Hematopoietic multipotent progenitor cell treated with erythropoietin and hydrocortisone succinate and interleukin-3 and kit ligand, for 17 days (in vitro differentiated cells): ENCODE measurements at places on chromosomes 4 and X.

DNA sequence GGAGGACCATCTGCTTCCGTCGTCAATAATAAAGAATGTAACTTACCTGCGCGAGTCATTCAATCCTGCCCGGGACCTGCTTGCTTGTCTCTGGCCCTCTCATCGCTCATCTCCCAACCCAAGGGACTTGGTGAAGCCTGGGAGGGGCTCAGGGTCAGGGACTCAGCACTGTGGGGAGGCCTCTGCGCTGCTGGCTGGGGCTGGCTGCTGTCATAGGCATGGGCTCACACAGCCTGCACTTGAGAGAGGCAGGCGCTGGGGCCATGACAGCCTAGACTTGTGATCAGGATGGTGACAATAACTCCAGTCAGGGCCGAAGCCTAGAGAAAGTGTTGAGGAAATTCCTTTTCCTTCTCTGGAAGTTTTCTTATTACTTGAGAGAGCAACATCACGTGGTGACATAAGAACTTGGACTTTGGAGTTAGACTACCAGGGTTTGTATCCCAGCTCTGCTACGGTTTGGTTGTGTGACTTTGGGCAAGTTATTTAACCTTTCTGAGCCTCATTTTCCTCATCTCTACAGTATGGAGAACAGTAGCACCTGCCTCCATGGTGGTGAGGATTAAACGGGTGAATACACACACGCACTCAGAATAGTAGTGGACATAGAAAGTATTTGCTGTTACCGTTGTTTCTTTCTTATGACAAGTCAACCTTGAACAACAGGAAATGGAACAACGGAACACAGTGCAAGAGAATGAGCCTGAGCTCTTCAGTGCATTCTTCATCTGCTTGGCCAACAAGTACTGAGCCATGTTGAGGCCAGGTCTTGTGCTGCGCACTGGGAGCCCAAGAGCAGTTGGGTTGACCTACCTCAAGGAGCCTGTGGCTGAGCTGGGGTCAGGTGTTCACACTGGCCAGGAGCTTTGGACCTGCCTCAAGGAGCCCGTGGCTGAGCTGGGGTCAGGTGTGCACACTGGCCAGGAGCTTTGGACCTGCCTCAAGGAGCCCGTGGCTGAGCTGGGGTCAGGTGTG lies 60.5 kb downstream of the TBC1D14 start:
- no peak for DNase-seq

- no peak for DNase-seq
Observed at GRCh38 chr4:12186526-12186925, 757.8 kb upstream of the HS3ST1 start.

DNA sequence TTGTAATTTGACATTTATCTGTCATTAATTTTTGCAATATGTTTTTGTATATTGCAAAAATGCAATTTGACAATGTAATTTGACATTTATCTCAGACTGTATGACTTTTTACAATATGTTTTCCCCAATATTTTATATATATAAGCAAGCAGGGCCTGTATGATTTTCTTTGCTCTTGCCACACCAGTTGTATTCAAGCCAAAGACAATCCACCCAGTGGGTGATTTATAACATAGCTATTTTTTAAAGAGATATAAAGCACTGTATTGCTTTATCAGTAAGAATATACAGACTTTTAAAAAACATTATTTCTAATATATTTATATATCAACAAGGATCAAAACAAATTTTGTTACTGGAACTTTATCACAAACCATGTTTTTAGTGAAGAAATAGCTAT lies 47.3 kb downstream of the SLIT2 start:
- no peak for DNase-seq

GRCh38 chr4:139315221-139315675 lies 13.0 kb upstream of the NDUFC1 start:
- peak; percentile 53 for DNase-seq

DNA sequence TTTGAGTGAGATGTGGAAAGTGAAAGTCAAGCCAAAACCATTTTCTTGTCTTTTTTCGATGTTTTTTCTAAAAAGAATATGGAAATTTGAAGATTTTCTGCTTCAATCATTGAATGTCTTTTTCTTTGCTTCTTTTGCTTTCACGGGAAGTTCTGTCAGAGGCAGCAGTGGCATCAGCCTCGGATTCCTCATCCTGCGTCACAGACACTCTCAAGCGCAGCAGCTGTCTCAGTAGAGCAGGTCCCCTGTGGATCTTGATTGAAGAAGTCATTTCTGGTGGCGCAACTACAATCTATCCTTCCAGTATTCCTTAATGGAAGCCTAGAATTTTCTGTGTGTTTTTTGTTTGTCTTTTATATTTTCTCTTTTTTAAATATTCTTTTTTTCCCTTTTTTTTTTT lies 52.7 kb upstream of the NEIL3 start:
- DNase-seq = no peak

DNA sequence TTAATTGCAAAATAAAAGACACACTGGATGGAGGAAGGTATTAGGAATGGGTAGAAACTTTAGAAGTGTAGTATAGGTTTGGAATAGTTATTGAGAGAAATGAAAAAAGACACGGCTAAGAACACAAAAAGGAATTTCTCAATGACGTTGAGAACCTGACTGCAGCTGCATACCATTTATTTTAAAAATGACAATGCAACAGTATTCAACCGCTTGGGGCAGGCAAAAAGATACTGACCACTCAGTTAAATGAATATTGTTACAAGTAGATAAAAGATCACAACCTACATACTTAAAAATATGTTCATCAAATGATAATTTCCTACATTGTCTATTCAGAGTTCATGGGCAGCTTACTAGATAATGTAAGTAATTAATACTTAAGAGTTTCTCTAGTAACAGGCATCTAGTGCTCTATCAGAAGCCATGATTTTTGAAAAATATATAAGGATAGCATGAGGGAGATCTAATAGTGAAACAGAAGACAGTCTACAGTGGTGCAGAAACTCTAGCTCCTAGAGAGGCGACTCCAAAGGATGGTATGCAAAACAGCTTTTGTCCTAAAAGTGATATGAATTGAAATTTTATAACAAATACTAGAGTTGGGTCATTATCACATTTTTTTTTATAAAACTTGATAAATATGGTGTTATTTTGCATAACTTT lies 216.2 kb upstream of the VEGFC start:
- no peak for DNase-seq

DNA sequence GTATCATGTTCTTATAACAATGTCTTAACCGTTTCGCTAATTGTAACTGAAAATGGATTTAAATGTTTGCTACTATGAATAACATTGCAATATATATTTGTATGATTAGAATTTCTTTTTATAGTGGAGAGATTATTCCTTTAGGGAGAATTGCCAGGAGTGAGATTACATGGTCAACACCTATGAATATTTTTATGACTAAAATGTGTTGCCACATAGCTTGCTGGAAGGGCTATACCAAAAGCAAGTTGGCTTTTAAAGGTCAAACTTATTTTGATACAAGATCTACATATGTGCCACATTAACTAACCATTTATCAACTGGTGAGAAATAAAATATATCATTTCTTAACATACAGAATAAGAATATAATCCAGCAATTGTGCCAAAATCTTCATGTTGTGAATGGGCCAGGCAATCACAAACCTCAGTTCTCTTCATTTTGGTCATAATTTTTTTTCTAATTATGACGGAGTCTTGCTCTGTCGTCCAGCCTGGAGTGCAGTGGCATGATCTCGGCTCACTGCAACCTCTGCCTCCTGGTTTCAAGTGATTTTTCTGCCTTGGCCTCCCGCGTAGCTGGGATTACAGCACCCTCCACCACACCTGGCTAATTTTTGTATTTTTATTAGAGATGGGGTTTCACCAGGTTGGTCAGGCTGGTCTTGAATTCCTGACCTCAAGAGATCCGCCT lies 10.0 kb upstream of the EGF start:
- no peak for DNase-seq

DNA sequence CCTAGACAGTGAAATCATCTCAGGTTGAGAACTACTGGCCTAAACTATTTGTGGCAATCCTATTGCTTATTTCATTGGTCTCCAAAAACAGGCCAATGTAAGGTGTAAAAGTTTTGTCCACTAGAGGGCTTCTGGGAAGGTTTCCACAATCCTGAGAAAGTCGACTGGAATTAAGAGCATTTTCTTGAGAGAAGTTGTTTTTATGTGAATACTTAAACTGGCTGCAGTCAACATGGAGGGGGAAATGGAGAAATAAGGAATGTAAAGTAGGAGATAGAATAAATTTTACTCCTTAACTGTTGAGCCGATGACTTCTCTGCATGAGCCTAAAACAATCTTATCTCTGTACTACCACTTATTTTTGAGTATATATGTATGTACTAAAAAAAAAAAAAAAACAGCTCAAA lies 11.0 kb upstream of the EIF4E start:
- peak; percentile 76 for DNase-seq

- DNase-seq = no peak
Observed at GRCh38 chrX:153902385-153902784, 2.1 kb upstream of the AVPR2 start.

GRCh38 chr4:54187148-54187547 lies 41.9 kb upstream of the PDGFRA start:
- DNase-seq = no peak

DNA sequence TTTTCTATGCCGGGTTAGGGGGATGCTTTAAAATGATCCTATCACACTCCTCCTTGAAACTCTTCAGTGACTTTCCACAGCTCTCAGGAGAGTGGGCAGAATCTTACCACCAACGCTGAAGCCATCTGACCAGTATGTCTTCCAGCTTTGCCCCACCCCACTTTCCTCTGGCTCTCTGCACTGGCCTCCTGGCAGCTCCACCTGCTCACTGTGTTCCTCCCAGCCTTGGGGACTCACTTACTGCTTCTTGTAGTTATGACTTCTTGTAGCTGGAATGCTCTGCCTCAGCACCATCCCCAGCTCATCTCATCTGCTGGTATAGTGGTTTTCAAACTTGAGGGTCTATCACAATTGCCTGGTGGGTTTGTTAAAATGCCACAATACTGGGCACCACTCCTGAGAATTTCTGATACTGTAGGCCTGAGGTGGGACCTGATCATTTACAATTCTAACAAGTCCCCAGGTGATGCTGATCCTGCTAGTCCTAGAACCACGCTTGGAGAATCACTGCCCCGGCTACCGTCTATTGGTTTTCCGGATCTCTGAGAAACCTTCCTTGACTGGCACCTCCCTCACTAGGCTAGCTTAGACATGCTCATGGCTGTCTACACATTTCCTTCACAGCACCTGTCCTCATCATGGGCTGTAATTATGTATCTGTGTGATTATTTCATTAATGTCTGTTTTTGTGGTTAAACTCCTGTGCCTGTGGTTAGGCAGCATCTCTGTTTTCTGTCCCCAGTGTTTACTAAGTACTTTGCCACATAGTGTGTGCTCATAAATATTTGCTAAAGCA lies 152.2 kb downstream of the MGST2 start:
- no peak for DNase-seq

DNA sequence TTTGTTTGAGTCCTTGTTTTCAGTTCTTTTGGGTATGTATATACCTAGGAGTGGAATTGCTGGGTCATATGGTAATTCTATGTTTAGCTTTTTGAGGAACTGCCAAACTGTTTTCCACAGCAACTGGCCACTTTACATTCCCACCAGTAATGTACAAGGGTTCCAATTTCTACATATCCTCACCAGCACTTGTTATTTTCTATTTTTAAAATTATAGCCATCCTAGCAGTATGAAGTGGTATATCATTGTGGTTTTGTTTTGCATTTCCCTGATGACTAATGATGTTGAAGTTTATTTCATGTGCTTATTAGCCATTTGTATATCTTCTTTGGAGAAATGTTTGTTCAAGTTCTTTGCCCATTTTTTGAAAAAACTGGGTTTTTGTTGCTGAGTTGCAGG lies 39.6 kb downstream of the TMEM164 start:
- no peak for DNase-seq

- no peak for DNase-seq
Observed at GRCh38 chr4:152154433-152154832, 381.5 kb downstream of the FBXW7 start.

DNA sequence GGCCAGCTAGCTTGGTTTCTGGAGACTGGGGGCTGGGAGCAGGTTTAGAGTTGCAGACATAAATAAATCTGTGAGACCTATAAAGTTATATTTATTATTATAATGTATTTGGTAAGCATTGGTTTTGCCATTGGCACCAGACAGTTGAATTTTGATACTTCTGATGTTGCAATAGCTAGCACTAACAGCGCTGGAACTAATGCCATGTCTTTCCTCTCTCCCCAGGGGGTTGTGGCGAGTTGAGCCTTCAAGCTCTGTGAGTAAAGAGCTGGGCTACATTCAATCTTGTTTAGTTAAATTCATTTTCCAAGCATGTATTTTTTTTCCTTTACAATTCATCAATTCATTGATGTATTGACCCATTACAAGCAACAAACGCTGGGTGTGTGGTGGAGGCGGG lies 358.7 kb upstream of the NR3C2 start:
- no peak for DNase-seq

DNA sequence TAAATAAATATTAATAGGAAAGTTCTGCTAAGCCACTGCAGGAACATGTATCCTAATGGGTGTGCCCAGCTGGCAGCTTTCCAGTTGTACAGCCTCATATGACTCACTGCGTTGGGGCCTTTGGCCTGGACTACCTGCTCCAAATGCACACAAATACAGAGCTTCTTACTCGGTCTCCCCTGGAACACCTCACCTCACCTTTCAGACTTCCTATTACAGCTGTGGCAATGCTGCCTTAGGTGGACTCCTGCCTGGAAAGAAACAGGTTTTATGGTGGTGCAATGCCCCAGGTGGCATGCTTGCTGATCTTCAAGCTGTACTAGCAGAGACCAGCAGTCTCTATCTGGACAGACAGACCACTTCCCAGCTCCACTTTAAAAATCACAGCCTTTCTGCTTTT lies 85.7 kb upstream of the EXOC1L start:
- peak; percentile 84 for DNase-seq

- DNase-seq = no peak
Observed at GRCh38 chr4:153531000-153531358, 64.8 kb downstream of the TMEM131L start.

DNA sequence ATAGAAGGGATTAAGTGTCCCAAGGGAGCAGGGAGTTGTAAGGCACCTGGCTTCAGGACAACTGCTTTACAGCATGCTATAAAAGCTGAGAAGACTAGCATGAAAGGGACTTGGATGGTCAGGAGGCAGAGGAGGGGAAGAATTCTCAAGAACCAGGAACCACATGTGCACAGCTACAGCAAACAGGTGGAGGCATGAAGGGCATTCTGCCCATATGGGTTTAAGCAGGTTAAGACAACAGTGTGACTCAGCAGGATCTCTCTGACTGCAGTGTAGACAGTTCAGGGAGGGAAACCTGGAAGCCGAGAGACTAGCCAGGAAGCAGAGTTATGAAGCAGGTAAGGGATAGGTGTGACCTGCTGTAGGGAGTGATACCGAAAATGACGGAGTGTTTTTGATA lies 117.0 kb downstream of the DHRSX start:
- DNase-seq = no peak
